ENCODE measurements at places on chromosomes 11 and 22.

- DNase-seq, result no peak
Observed at GRCh38 chr11:119671561-119672015, 57.4 kb downstream of the NECTIN1 start.

DNA sequence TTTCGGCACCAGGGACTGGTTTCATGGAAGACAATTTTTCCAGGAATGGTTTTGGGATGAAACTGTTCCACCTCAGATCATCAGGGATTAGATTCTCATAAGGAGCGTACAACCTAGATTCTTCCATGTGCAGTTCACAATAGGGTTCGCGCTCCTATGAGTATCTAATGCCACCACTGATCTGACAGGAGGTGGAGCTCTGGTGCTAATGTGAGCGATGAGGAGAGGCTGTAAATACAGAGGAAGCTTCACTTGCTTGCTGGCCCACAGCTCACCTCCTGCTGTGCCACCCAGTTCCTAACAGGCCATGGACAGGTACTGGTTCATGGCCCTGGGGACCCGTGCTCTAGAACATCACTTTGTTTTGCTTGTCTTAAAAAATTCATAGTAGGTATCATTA lies 41.8 kb upstream of the AMPD3 start:
- no peak for DNase-seq

- DNase-seq, result no peak
Observed at GRCh38 chr22:35071784-35072183, 5.8 kb downstream of the ISX start.

GRCh38 chr11:9264316-9265210 lies 587 bp downstream of the DENND5A start:
- DNase-seq, result peak; percentile 55

DNA sequence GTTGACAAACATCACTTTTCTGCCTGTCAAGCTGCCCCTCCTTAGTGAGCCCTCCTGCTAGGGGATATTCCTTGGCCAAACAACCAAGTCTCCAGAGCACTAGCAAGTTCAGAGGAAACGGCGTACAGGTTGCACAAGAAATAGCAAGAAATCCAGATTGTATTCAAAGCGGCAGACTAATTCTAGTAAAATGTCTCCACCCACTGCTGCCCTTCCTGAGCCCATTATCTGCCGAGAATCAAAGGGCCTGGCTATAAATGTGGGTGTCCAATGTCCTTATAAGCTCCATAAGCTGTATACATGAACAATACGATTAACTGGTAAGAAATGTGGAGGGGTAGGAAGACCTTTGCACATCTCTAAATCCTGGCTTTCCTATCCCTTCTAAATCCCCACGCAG lies 44.0 kb upstream of the AKIP1 start:
- DNase-seq, result no peak

DNA sequence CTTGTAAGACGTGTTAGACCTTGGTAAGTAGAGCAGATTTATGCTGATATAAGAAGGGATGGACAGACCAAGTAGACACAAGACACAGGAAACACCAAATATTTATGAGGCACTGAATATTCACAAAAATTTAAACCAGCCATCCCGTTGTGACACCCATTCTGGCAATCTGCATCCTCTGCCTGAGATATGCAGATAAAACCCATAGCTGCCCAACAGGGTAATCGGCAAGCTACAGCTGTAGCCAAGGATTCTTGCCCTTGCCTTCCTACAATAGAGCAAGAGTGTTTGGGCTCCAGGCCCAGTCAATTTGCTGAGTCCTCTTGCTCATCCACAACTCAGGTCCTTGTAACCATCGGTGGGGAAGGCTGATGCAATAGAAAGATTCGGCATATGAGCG lies 18.5 kb upstream of the MPZL2 start:
- DNase-seq, result no peak

- no peak for DNase-seq
Observed at GRCh38 chr22:28260619-28261018, 341.6 kb upstream of the PITPNB start.

- no peak for DNase-seq
Observed at GRCh38 chr11:122478986-122479385, 176.5 kb upstream of the UBASH3B start.

- DNase-seq, result no peak
Observed at GRCh38 chr11:15818132-15818842, 538.1 kb downstream of the SOX6 start.

DNA sequence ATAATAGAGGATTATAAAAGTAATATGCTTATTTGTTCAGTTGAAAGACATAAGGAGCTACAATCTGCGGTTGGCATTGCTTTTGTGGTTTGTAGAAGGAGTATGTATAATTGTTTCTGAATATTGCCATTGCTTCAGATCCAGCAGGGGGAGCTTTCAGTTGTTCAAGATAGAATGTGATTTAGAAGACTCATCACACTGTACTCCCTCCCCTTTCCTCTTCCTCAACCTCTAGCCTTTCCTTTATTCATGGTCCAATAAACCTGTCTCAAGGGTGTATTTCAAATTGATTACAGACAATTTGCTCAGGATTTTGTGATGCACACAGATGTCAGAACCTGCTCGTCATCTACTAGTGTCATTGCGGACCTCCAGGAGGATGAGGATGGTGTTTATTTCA lies 9.8 kb downstream of the PRMT3 start:
- DNase-seq, result peak; percentile 4

- DNase-seq, result no peak
Observed at GRCh38 chr11:119473901-119474681, 51.1 kb upstream of the THY1 start.

DNA sequence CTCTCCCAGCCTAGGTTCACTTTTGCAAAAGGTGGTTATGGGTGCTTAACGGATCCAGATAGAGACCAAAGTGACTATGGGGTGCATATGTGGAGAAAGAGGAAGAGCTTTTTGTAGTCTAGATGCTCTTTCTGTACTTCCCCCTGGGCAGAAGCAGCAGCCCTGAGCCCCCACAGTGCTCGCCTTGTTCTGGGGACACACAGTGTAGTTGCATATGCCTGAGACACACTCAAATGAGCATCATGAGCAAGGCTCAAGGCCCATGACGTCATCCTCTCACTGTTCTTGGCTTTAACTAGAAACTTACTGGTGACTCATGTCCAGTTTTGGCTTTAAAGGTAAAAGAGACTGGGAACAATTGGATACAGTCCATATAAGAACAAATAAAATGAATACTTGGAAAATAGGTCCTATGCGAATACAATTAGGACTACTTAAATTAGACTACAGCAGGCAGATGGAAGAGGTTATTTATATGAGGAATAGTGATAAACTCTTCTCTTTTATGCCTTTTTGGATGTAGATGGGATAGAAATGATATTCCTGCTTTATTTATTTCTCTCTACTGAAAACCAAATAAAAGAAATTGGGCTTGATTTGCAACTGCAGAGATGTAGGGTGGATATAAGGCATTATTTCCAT lies 20.1 kb upstream of the PEX26 start:
- no peak for DNase-seq

DNA sequence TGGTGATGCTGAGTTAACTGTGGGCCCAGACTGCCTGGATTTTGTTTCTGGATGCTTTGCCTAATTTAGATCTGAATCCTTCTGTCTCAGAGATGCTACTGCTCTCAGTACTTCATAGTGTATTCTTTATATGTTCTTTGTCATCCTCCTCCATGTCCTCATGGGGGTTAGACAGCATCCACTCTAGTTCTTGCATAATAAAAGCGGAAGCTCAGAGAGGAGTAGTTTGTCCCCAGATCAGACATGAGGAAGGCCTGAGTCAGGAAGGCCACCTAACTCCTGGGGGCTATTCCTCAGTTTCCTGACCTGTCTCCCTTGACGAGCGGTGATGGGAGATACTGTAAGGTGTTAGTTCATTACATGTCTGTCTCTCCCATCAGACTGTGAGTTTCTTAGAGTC lies 90.2 kb downstream of the SCN3B start:
- no peak for DNase-seq

DNA sequence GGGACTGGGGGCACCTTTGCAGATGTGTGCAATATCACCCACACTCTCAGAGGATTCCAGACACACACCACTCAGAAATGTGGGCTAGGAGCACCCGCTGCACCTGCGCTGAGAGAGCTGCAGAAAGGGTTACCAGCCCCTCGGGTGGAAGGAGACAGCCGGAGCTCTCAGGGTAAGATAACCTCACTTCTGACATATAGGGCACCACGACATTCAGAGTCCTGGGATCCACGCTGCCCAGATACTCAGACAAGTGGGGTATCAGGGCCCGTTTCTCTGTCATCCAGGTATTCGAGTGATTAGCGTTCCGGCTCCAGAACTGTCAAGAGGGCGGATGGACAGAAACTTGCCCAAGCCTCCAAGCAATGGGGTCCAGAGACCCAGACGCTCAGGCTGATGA lies 6.2 kb upstream of the SYT8 start:
- DNase-seq, result no peak

DNA sequence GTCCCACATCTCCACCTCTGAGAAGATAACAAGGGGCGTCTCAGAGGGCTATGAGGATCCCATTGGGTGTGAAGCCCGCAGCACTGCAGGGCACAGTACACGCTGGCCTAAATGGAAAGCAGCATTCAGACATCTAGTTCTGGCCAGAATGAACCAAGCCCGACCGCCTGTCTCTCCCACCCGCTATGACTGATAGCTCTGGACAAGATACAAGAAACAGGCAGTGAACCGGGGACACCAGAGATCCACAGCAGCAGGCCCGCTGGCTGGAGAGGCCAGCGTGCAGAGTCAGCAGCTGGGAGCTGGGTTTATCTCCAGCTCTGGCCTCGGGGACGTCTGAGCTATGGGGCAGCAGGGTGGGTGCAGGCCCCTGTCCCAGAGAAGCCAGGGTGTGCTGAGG lies 9.6 kb downstream of the CERK start:
- peak; percentile 65 for DNase-seq

- DNase-seq, result no peak
Observed at GRCh38 chr11:73461335-73461840, 85.2 kb downstream of the RELT start.

DNA sequence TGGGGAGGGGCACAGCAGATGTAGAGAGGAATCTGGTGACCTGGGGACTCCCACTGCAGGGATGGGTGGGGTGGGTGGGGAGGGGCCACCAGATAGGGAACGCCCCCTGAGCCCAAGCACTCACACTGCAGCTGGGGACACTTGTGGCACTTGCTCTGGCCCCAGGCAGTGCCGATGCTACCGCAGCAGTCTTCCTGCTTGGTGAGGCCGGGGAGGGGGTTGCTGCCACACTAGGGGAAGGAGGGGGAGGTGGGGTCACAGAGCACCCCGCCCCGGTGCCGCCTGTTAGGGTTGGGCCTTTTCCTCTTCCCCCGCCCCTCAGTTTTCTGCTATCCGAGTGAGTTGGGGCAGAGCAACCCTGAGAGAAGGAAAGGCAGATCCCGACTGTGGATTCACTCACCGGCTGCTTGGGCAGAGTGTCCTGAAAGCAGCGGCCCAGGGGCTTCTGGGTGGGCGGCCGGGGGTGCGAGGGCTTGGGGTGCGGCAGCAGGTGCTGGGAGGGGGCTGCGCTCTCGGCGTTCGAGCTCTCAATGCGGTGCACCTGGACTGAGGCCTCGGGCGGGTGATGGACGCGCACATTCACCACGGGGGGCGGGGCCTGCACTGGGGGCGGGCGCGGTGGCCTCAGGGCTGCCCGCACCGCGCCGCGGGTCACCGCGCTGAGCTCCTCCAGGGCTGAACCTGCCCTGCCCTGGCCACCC lies 4.7 kb downstream of the LTBP3 start:
- DNase-seq, result no peak

DNA sequence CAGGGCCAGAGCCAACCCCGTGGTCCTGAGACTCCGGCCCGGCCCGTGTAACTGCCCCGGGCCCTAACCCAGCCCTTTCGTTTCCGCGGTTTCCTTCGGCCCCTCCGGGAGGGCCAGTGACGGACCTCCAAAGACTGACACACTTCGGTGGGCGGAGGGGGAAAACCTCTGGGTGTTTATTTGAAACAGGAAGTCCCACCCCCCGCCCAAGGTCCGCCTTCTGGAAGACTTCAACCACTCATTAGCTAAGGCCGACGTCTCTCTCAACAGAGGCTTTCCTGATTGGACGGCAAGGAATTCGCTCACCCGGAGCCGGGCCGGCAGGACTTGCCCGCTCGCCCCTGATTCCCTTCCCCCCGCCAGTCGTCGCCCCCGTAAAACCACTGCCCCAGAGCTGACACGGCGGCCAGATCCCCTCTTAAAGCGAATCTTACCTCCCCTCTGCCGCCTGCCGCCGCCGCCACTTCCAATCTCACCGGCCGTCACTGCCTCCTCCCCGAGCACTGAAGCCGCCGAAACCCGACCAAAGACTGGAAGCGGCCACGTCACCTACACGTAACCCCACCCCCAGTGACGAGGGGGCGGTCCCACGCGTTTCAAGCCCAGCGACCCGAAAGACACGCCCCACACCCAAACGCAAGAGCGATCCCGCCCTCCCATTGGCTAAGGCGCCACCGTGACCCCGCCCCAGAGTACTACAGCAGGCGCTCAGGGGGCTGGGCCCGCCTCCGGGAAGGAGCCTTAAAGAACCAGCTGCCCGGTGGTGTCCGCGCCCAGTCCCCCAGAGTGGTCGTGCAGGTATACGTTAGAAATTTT lies at the start of gene STX5:
TSS of gene STX5 (minus strand) at position 532 of the 816 bp plus-strand sequence. CDS start 808 bp downstream, outside the sequence.
- peak; percentile 99 for DNase-seq

DNA sequence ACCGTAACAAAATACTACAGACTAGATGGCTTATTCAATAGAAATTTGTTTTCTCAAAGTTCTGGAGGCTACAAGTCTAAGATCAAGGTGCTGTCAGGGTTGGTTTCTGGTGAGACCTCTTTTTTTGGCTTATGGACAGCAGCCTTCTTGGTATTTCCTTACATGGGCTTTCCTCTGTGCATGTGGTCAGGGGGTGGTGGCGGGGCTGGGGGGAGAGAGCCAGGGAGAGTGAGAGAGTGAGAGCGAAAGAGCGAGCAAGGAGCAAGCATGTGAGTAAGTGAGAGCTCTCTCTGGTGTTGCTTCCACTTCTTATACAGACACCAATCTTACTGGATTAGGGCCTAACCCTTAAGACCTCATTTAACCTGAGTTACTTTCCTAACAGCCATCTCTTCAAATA lies 181.5 kb downstream of the TMEM135 start:
- peak; percentile 14 for DNase-seq

DNA sequence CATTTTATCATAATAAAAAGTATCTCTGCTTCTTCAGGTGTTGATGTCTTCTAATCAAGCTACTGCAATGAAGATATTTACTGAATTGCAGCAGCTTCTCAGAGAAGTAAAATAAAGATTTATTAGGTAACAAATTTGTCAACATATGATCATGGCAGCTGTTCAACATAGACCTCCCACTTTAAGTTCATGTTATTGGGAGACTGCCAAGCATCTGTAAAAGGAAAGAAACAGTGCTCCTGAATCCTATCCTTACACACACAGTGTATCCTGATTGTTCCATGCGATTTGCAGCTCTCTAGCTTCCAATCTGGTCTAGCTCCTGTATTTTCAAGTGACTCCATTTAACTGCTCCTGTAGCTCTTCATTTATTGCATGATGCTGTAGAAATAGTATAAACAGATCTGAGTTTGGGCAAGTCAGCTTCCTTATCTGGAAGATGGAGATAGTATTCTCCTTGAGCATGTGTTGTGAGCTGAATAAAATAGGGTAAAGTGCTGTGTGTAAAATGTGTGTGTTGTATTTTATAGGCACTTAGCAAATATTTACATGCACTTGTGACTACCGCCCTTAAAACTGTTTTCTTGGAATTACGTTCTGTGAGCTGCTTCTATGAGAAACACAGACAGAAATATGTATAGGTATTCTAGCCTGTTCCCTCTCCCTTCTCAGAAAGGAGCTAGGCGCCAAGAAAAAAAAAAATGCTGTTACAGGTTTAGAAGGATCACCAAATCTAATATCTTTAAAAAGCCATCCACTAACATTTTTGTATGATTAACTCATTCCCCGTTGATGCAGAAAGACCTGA lies 290.6 kb downstream of the JRKL start:
- no peak for DNase-seq

GRCh38 chr11:124865181-124865901 lies at the start of gene ROBO3:
Gene ROBO3, plus strand, starts transcription at chr11:124865432. Its CDS starts 146 bp downstream, at chr11:124865578.
- DNase-seq, result no peak

Data from ELF-1 (cell line).